ENCODE measurements at places on chromosomes 16 and 17.

GRCh38 chr17:27996202-27997043 is 46.1 kb upstream of the NLK start:
- DNase-seq = no peak

- DNase-seq = no peak
Measured at GRCh38 chr17:59465949-59466307, 99.5 kb upstream of the DHX40 start.

DNA sequence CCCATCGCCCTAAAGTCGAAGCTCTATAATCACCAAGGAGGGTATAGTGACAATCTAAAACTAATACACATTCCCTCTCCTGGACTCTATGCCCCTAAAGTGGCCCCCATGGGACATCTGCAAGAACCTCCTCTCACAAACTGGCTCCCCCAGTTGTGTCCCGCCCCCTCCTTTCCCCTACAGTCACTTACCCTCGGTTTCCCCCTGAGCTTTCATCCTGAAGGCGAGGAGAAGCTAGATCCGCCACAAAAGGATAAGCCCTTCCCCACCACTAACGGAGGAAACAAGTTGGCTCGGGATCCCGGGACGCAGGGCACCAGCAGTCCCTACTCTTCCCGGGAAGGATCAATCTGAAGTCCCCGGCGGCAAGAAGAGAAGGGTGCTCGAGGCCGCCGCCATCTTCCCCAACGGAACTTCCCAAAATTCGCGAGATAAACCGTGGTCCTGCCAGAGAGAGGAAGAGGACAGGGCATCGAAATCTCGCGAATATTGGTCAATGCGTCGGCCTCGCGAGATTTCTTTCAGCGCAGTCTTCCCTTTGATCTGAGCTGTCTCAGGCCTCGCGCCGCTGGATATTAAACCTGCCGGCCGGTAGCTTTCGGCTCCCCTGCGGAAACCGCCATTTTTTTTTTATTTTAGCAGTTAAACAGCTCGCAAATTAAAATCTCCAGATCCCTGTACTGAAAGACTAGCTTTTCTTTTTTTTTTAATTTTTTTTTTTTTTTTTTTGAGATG is at the start of gene MED1:
Gene MED1 (minus strand): TSS at position 417 of the 735 bp plus-strand sequence. CDS start 201 bp downstream, at position 216.
- DNase-seq = peak; percentile 90

- no peak for DNase-seq
Measured at GRCh38 chr17:41803049-41804020, 8.4 kb downstream of the P3H4 start.

DNA sequence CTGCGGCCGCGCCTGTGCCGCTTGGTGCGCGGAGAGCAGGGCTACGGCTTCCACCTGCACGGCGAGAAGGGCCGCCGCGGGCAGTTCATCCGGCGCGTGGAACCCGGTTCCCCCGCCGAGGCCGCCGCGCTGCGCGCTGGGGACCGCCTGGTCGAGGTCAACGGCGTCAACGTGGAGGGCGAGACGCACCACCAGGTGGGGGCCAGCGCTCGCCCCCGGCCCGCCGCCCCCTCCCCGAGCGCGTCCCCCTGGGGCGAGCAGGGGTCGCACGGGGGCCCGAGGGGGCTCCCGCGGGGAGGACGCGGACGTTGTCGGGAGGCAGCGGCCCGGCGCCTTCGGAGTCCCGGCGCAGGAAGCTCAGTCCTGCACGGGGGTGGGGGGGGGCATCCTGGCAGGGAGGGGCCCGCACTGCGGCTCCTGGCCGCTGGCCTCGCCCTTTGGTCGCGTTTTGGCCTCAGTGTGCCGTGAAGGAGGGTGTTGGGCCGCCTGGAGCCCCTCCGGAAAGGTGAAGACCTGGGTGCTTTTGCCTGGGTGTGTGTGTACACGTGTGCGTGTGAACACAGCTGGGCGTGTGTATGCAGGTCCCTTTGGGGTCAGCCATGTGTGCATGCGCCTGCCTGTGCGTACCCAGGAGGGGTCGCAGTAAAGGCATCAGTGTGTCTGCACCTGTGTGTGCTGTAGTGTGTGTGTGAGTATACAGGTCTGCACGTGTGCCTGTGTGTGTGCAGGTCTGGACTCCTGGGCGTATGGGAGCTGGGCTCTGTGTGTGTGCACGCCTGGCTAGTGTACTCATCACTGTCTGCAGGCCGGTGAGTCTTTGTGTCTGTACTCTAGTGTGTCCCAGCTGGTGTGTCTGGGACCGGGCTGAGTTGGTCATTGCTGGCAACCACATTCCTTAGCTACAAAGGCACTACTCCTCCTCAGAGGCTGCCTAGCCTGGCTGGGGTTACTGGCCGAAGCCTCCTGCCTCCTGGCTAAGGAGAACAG is 615 bp downstream of the NHERF2 start:
- no peak for DNase-seq

- DNase-seq = no peak
Measured at GRCh38 chr17:17480593-17481148, 3.9 kb downstream of the MED9 start.

DNA sequence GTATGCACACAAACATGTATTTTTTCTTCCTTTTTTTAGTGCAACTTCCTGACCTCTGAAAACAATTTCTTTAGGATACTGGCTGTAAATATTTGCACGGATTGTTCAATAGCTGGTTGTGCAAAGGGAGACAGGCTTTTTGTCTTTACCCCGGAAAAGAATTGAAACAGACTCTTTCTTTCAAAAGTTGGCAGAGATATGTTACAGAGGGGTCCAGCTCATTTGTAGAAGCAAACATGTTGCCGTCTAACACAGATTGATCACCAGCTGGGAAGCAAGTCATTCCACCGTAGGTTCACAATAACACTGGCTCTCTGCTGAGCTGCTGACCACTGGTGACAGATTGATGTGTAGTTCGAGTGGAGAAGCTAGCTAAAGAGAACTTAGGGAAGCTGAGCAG is 130.9 kb downstream of the STX8 start:
- no peak for DNase-seq

- no peak for DNase-seq
Measured at GRCh38 chr17:71405101-71405500, 715.7 kb upstream of the SOX9 start.

DNA sequence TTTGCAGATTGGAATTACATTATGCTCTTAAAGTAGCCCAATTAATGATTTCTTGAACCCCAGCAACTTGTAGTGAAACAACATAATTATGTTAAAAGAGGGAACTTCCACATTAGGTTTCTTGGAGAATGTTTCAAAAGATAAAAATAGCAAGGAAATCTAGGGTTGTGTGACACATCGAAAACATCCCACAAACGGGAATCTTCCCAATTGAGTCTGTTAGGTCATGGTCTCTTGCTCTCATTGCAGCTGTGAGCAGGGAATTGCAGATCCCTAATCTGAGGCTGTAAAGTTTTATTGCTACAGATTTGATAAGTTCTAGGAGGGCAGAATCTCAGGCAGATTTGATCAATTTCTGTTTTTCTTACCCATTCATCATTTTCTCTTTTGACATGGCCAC is 6.7 kb upstream of the LPO start:
- no peak for DNase-seq

DNA sequence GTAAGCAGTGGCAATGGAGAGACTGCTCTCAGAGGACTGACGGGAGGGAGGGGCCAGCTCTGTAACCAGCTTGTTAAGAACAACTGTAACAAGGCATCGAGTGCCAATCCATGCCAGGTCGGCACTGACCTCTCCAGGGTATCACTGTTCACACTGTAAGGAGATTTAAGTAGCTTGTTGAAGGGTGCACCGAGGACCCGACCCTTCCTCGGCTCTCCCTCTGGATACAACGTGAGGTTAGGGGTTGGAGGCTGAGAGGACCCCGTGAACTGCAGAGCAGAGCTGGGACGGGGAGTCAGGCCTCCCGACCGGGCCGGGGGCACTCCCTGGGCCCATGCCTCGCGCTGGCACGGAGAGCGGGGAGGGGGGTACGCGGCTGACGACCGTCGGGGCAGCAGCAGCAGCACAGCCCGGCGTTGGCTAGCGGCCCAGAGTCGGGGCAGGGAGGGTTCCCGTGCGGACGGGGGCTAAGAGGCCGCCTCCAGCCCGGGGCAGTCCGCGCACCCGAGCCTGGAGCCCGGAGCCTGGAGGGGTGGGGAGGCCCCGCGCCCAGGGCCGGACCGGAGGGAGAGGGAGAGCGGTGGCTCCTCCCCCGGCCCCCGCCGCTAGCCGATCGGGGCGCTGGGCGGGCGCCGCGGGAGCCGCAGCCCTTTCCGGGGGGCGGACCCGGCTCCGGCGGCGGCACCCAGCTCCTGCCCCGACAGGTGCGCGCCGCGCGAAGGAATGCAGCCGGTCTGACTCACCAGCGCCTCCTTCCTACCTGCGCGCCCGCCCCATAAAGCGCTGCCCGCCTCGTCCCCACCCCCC is at the start of gene ITGB4:
Gene ITGB4 (plus strand): TSS at position 804 of the 807 bp plus-strand sequence. CDS start 3,245 bp downstream, outside the sequence.
- DNase-seq = peak; percentile 69

- no peak for DNase-seq
Measured at GRCh38 chr17:77437747-77438146, 297.0 kb downstream of the SEC14L1 start.

DNA sequence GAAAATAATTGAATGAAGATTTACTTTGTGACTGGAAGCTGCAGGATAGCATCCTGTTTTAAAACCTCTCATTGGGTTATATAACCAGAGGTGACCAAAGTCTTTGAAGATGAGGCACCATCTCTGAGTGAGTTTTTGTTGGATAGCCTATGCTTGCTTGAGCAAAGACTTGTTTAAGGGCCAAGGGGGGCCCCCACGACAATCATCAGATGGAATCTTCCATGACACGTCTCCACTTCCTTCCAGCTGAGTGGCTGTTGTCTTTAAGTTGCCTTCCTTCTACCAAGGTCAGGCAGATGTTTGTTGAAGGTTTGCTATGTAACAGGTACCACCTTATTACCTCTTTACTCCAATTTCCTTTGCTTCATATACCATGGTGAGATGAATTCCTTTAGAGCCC is 188.8 kb downstream of the PRKCA start:
- DNase-seq = no peak

DNA sequence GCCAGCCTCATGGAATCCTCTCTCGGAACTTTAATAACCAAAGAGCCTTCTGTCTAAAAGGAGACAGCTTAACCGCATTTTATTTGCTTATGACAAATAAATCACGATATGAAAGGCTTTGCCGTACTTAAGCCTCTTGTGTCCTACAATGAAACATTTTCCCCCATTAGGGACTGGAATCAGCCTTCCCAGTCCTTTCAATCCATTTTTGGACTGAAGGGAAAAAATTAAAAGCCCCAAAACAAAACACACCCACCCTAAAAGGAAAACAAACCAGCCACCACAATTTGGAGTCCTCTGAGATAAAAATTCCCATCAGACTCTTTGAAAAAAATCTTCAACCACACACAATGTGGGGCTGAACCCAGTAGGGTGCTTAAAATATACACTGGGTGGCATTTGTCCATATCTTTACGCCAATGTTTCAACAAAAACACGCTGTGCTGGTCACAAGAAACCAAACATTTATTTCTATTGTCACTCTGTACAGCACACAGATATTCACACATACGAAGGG is 3.0 kb downstream of the HOXB4 start:
- no peak for DNase-seq

DNA sequence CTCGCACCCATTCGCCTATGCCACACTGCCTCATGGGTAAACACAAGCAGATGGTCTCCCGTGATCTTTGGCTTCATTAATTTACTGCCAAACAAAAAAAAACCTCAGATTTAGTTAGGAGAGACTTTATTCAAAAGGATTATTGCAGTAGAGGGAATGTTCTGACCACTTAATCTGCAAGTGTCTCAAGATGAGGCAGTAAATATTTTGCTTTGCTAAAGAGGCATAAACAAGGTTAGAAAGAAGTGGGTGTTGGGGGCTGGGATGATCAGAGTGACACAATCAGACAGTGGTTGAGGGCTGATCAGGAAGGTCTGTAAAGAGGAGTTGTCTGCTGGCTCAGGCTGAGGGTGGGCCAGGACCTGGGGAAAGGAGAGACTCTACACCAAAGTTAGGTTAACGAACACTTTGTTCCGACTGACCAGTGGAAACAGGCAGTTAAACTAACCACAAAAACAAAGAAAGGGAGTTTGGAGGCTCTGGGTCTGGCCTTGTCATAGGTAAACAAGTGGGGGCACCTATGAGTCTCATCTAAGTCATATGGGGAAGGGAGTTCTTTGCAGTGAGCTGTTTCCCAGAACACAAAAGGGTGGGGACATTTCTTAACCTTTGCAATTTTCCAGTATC is 28.5 kb downstream of the HSD17B2 start:
- DNase-seq = no peak

- DNase-seq = no peak
Measured at GRCh38 chr17:75244133-75244866, 17.1 kb downstream of the GGA3 start.

GRCh38 chr16:85213926-85214675 is 101.8 kb upstream of the CIBAR2 start:
- no peak for DNase-seq

DNA sequence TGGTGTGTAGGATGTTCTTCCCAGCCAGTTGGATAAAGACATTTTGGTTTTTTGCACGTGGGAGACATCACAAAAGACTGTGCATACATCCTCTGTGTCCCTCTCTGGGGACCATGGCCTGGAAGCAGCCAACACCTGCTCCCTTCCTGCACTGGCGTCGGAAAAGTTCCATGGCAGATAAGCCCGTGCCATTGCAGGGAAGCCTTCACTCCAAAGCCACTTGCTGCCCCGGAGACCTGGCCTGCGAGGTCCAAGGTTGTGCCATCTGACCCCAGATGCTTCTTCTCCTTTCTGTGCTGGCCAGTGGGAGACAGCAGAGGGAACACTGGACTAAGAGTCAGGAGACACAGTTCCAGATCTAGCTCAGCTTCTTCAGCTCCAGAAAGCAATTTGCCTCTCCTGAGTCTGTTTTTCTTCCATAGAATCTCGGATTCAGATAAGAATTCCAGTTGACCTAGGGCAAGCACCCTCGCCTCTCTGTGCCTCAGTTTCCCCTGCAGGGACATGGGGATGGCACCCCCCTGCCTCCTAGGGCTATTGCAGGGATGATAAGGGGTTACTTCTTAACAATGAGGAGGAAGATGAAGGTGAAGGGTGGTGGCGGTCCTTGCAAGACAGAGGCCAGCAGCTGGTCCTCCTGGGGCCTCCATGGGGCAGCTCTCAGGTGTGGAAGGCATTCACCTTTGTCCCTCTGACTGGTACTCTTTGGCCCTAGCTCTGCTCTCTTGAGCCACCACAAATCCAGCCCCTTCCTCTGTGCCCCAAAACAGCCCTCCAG is 134.2 kb downstream of the CMIP start:
- DNase-seq = no peak

DNA sequence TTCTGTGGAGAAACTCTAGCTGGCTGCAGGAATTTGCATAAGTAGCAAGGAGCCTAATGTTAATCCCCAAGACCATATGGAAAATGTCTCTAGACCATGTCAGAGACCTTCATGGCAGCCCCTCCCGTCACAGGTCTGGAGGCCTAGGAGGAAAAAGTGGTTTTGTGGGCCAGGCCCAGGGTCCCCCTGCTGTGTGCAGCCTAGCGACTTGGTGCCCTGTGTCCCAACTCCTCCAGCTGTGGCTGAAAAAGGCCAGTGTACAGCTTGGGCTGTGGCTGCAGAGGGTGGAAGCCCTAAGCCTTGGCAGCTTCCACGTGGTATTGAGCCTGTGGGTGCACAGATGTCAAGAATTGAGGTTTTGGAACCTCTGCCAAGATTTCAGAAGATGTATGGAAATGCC is 306.9 kb upstream of the CA10 start:
- no peak for DNase-seq

All from activated CD4-positive, alpha-beta T cell treated with anti-CD3 and anti-CD28 coated beads for 4 hours (primary cell).